CD14-positive monocyte (primary cell): ENCODE measurements at places on chromosomes 11 and 22.

DNA sequence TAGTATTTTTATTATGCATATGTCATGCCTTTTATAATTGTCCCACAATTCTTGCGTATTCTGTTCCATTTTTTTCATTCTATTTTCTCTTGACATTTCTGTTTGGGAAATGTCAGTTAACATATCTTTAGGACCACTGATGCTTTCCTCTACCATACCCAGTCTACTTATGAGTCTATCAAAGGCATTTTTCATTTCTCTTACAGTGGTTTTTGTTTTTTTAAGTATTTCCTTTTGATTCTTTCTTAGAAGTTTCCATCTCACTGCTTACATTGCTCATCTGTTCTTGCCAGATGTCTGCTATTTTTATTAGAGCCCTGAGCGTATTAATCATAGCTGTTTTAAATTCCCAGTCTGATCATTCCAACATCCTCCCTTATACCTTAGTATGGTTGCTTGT lies 29.3 kb upstream of the OR8B8 start:
- H3K4me1 ChIP-seq = no peaks in the 10 kb centered on the region
- DNase-seq = no peak
- H3K36me3 ChIP-seq = no peaks in the 10 kb centered on the region
- no peak overlapping the region for H3K4me3 ChIP-seq
- H3K27ac ChIP-seq = no peak overlapping the region

DNA sequence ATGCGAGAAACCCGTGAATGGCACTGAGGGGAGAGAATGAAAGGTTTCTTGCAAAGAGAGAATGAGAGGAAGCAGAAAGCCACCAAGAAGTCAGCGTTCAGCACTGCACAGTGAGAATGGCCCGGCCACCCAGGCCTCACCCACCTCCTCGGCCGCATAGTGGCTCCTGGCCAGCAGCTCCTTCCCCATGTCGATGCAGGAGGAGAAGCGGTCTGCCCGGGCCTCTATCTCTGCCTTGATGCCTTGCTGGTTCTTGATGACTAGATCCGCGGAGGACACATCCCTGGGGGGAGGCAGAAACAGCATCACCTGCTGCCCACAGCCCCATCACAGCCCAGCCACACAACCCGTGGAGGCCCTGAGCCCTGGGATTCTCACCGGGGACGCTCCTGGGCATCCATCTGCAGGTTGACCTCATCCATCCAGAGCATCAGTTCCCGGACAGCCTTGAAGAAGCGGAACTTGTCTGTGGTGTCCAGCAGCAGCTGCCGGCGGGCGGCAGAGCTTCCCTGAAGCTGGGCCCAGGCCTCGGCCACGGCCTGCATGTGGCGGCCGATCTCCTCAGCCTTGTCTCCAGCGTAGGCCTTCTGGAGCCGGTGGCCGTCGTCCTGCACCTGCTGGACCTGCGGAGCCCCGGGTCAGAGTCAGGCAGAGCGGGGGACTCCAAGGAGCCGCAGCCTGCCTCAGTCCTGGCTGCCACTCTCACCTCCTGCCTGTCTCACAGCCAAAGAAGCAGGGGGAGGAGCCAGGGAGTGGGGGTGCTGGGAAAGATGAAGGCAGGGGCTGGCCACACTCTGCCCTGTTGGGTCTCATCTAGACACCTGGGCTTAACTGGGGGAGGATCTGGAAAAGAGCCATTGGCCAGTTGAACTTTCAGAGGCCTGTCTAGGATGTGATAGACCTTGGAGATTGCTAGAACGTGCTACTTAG lies 12.2 kb upstream of the RBM4B start:
- H3K4me3 ChIP-seq = no peak overlapping the region
- DNase-seq = no peak
- H3K4me1 ChIP-seq = no peaks in the 10 kb centered on the region
- no peaks in the 10 kb centered on the region for H3K36me3 ChIP-seq

GRCh38 chr11:126816645-126817044 lies 183.9 kb downstream of the KIRREL3 start:
- no peaks in the 10 kb centered on the region for H3K4me1 ChIP-seq
- no peaks in the 10 kb centered on the region for H3K27me3 ChIP-seq
- no peak overlapping the region for H3K4me3 ChIP-seq
- no peaks in the 10 kb centered on the region for H3K36me3 ChIP-seq

- no peaks in the 10 kb centered on the region for H3K27me3 ChIP-seq
- no peak overlapping the region for H3K27ac ChIP-seq
- H3K4me3 ChIP-seq = no peak overlapping the region
- no peaks in the 10 kb centered on the region for H3K36me3 ChIP-seq
Observed at GRCh38 chr11:18684267-18684666, 14.3 kb upstream of the TMEM86A start.

- no peaks in the 10 kb centered on the region for H3K4me1 ChIP-seq
- no peaks in the 10 kb centered on the region for H3K27me3 ChIP-seq
- no peak overlapping the region for H3K4me3 ChIP-seq
- H3K27ac ChIP-seq = no peak overlapping the region
- no peak for DNase-seq
Observed at GRCh38 chr11:2770096-2770751, 70.4 kb upstream of the KCNQ1OT1 start.

DNA sequence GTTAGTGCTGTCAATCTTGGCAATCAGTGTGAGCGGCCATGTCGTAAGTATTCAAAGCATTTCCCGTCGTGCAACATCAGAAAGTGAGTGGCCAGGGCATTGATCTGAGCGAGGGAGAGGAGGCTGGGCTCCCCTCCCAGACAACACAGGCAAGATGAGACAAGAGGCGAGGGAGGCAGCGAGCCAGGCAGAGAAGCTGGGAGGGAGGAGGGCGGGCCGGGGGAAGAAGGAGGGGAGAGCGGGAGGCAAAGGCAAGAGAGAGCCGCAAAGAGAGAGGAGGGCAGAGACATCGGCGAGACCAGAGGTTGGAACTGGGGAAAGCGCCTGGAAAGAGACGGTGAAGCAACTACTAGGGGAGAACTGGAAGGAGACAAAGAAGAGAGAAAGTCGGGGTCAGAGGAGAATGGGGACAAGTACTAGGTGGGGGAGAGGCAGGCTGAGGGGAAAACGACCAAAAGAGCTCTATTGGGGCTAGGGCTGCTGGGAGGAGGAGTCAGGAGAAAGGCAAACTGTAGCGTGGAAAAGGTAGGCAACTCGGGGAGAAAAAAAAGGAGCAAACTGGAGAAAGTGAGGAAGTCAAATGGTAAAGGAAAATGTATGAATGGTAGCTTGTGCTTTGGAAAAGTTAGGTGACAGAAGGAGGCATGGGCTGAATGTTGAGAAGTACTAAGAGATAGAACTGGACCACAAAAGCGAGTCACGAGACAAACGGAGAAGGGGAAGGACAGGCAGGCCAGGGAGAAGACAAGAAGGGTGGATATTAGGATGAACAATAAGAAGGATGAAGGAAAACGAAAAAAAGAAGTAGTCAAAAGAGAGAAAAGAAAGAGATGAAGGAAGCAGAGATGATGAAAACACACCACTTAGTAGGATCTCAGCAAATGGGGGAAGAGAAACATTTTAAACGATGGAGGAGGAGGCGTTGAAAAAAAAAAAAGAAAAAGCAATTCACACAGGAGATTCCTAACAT lies 130.5 kb upstream of the C11orf58 start:
- H3K27me3 ChIP-seq = peaks cover 96% of the 10 kb centered on the region
- no peaks in the 10 kb centered on the region for H3K36me3 ChIP-seq
- DNase-seq = no peak
- H3K27ac ChIP-seq = no peak overlapping the region
- no peak overlapping the region for H3K4me3 ChIP-seq
- H3K4me1 ChIP-seq = peaks cover 36% of the 10 kb centered on the region
